ENCODE measurements at places on chromosomes 1 and 21.
A peak's percentile ranks its signal among the peaks of the same experiment; 100 is the strongest.

- DNase-seq: no peak
Observed at GRCh38 chr1:112371775-112372174, 24.2 kb upstream of the CTTNBP2NL start.

GRCh38 chr21:42381347-42381984 lies 14.4 kb downstream of the TMPRSS3 start:
- DNase-seq: no peak

GRCh38 chr21:45325206-45326168 lies 37.8 kb upstream of the POFUT2 start:
- DNase-seq: no peak

- DNase-seq: no peak
Observed at GRCh38 chr1:201655910-201656309, 117.0 kb downstream of the NAV1 start.

- no peak for DNase-seq
Observed at GRCh38 chr21:25062061-25062460, 545.2 kb downstream of the MRPL39 start.

DNA sequence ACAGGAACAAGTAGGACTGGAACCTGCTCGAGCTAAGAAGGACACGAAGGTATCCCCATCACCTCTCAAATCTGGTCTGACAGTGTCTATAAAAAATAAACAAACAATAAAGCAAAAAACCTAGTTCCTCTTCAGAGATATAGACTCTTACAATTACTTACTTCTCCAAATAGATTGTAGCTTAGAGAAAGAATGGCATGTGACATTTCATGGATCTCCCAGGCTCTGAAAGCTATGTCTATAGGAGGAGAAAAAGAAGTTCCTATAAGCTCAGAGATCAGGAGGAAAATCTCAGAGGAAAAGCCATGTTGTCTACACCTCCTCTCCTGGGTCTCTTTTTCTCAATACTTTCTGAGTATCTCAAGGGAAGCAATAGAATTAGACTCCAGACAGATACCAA lies 12.3 kb upstream of the OR10J5 start:
- DNase-seq: no peak

- DNase-seq: no peak
Observed at GRCh38 chr1:178037510-178038253, 56.2 kb upstream of the RASAL2 start.

DNA sequence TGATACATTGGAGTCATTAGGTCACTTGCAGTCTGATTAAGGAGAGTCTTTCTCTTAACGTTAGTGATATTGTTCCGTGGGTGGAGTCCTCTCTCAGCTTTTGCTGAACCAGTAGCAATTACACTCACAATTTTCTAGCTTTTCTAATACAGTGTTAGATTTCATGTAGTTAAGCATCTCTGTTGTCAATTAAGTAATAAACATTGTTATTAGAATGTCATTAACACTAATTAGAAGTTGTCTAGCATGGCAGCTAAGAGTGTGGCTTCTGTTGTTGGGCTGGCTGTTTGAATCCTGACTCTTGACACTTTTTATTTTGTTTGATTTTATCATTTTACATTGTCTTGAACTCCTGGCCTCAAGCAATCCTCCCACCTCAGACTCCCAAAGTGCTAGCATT lies 33.4 kb downstream of the FAAH start:
- DNase-seq: no peak

GRCh38 chr21:44923480-44924084 lies 2.9 kb upstream of the ITGB2 start:
- DNase-seq: no peak

DNA sequence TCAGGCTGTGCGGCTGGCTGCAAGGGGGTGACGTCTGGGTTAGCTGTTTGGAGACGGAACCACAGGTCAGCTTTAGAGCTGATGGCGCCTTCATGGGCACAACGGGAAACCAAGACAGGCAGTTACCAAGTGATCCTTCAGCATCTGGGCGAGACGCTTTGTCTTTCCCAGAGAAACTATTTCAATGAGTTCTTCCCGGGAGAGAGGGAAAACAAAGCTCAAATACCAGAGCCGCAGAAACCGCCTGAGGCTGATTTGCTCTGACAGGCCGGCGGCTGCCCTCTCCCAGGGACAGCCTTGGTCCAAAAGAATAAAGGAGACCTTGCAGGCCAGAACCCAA lies 76.5 kb downstream of the CD58 start:
- no peak for DNase-seq

GRCh38 chr1:184051485-184052193 lies at the start of gene TSEN15:
Gene TSEN15 (plus strand): TSS chr1:184051730. CDS start chr1:184051756, 26 bp downstream.
- DNase-seq: peak; percentile 55

DNA sequence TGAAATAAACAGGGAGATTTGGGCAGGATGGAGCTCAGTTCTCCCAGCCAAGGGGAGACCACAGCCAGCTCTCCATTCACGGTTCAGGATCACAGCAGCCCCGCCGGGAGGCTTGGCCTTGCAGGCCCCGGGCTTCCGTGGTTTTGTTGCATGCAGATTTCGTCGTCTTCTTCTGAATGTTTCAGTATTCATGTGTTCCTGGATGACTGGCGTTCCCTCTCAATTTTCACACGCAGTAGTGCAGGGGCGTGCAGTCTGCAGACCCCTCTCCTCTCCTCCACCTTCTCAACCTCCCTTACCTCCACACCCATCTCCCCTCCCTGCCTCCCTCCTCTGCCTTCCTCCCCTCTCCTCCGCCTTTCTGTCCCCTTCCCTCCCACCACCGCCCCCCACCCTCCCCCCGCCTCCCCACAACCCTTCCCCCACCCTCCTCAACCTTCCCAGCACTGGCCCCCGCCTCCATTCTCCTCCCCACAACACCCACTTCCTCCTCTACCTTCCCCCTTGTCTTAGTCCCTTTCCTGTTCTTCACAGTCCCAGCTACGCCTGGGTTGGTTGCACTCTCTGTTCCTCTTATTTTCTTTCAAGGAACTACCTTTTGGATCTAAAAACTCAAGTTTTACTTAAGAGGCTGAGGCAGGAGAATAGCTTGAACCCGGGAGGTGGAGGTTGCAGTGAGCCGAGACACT lies 8.4 kb upstream of the SLC19A1 start:
- no peak for DNase-seq

- DNase-seq: no peak
Observed at GRCh38 chr1:24203404-24203803, 16.3 kb upstream of the IFNLR1 start.

- no peak for DNase-seq
Observed at GRCh38 chr1:81801651-81802456, 1.1 kb downstream of the ADGRL2 start.

DNA sequence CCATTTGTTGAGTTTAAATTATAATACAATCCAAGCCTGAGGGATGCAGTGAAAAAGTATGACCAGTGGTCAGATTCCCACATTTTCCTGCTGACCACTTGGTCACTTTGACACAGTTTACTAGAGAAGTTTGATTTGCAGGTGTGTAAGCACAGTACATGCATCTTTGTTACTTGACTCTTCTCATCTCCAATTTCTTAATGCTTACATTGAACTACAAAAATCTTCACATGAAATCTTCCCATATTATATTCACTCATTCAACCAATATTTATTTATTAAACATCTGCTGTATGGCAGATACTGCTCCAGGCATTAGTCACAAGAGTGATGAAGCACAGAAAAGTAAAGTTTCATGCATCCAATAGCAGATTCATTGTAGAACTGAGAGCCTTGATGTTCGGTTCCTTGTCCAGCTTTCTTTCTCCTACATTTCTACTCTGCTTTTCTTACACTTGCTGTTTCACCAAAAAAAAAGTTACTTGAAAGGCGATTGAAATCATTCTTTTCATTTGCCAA lies 211.7 kb downstream of the NFIA start:
- no peak for DNase-seq

DNA sequence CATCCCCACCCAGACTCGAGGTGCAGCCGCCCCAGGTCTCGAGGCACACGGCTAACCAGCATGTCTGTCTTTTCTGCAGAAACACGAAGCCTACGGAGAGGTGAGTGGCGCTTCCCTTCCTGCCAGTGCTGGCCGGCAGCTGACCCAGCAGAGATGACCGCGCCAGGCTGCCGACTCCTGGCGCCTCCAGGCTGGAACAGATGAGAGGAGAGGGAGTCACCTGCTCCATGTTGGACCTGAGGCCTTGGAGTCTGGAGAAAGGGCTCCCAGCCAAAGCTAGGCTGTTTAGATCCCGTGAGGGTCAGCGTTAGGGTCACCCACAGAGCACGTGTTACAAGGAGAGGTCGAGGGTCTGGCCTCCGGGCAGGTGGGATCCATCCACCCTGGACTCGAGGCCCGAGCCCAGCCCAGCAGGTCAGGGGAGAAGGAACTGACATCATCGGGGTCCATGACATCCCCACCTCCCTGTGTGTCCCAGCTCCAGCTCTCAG lies 14.9 kb downstream of the COL6A2 start:
- no peak for DNase-seq

DNA sequence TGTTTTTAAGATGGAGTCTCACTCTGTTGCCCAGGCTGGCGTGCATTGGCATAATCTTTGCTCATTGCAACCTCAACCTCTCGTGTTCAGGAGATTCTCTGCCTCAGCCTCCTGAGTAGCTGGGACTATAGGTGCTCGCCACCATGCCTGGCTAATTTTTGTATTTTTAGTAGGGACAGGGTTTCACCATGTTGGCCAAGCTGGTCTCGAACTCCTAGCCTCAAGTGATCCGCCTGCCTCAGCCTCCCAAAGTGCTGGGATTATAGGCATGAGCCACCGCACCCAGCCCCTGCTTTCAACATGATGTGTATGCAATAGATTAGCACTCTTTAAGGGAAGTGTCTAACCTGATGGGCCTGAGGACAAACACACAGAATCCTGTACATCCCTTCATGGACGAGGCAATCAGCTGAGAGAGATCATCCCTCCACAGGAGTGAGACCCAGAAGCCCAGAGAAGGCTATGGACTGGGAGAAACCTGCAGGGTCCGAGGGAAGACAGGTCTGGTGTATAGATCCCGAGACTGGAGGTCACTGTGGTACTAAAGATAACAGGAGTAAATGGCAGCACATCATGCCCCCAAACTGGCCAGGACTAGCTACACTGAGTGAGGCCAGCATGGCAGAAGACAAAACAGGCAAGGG lies 5.6 kb upstream of the DEGS1 start:
- DNase-seq: no peak

DNA sequence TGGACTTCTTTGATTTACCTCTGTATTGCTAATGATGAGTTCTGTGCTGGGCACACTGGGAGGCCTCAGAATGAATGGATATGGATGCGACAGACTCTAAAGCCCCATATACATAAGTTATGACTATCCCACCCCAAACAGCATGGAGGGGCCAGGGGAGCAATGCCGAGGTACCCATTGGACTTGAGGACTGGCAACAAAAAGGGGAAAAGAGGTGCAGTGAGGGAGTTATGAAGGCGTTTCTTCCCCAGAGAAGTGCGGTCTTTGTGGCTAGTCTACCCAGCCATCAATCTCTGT lies 15.2 kb upstream of the CDCA8 start:
- no peak for DNase-seq

- no peak for DNase-seq
Observed at GRCh38 chr1:158071138-158071537, 77.7 kb downstream of the KIRREL1 start.

- no peak for DNase-seq
Observed at GRCh38 chr1:223691121-223691520, 21.2 kb upstream of the CAPN2 start.

GRCh38 chr21:42147386-42148020 lies 71.4 kb upstream of the ABCG1 start:
- no peak for DNase-seq

DNA sequence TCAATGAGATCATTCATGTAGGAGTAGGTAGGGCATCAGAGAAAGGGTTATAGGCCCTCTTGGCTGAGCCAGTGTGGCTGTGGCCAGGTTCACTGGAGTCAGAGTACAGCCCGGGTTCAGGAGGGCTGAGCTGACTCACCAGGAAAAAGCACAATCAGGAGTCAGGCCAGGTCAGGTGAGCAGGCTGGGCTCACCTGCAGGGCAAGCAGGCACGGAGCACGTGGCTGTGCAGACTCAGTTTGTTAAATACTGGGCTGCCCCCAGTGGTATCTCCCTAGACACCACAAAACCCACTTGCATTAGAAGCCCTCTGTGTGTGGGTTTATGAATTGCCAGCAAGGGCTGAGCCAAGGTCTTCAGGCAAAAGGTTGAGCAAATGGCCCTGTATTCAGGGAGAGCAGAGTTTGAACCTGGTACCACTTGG lies 122.1 kb upstream of the SERBP1 start:
- no peak for DNase-seq

GRCh38 chr21:26769613-26770188 lies 75.5 kb downstream of the ADAMTS1 start:
- DNase-seq: no peak

- no peak for DNase-seq
Observed at GRCh38 chr1:157993147-157993917, at the start of gene KIRREL1. Gene KIRREL1 (plus strand): TSS chr1:157993645. CDS start chr1:157993677, 32 bp downstream.

DNA sequence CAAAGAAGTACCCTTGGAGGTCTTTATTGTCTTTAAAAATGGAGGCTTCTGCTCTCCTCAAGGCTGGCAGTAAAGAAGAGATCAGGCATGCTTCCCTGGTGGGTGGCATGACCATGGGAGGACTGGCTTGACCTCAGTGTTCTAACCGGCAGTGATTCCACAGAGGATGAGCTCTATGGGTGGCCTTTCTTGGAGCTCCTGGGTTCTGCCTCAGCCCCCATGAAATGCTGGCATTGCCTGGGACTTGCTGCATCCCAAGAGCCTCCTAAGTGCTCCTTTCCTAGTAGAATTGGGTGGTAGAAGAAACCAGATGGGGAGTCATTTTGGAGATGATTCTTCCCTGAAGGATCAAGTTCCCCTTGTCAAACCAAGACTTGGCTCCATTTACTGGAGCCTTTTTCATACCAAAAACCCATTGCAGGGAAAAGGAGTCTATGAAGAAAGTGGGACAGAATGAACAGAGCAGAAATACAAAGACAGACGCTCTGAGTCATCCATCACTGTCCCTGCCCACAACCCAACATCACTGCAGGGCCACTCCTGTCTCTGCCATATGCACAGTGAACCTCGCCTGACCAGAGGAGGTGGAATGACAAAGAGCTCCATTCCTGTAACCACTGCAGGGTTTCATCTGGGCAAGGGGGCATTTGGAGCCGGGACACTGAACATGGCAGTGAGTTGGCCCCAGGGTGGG lies 42.4 kb downstream of the RIMS3 start:
- DNase-seq: no peak

- DNase-seq: no peak
Observed at GRCh38 chr1:168598892-168599291, 22.5 kb downstream of the XCL1 start.

DNA sequence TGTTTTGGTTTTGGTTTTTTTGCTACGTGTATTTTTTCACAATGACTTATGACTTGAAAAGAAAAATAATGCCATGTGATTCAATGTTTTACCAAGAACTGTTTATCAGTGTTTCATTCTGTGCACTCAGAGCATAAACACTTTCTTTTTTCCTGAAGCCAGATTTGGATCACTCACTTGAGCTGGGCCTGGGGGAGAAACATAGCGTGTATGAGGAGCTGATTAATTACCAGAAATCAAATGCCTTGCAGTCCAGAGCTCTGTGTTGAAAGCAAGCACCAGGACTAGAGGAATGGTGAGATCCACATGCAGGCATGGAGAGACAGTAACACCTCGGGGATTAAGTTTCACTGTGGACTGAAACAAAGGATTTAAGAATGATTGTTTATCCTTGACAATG lies 642.1 kb upstream of the ADGRL2 start:
- DNase-seq: no peak

GRCh38 chr1:36961062-36961615 lies 73.2 kb downstream of the GRIK3 start:
- no peak for DNase-seq

GRCh38 chr1:155202731-155203515 lies 4.8 kb downstream of the THBS3 start:
- no peak for DNase-seq

All from stimulated activated CD8-positive, alpha-beta memory T cell treated with anti-CD3 and anti-CD28 coated beads, Interleukin-2, amount 100 ng/mL, for 1 hour (primary cell).